NCI-H2081 (cell line): ENCODE measurements at places on chromosomes 5 and 9.

GRCh38 chr5:38330207-38330606 lies 71.8 kb downstream of the EGFLAM start:
- DNase-seq: no peak

DNA sequence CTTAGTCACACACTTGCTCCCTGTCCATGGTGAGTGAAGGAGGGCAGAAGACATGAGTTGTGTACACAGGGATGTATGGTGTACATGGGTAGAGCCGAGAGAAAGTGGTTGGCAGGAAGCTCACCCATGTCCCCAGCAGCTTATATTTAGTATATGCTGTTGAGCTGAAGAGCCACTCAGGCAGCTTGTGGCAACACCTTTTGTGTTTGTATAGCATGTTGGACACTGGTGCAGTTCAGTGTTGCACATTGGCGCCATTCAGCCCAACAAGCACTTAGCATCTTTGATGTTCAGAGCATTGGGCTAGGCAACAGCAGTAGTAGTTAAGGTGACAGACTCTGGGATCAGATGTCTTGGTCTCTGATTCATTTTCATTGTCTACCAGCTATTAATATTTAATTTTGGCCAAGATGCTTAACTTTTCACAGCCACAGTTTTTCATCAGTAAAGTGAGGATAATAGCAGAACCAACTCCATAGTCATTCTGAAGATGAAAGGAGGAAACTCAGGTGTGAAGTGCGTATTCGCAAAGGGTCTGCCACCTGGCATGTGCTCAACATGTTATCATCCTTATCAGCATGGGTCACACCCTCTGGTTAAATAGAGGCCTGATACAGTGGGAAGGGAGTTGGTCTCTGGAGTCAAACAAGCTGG lies 184.8 kb downstream of the NR3C1 start:
- no peak for DNase-seq

GRCh38 chr5:16690243-16690852 lies 73.6 kb upstream of the RETREG1 start:
- DNase-seq: peak; percentile 79

GRCh38 chr5:54927097-54927746 lies 58.2 kb downstream of the ESM1 start:
- no peak for DNase-seq

GRCh38 chr5:18281947-18282581 lies 647.8 kb downstream of the TAF11L14 start:
- peak; percentile 89 for DNase-seq

DNA sequence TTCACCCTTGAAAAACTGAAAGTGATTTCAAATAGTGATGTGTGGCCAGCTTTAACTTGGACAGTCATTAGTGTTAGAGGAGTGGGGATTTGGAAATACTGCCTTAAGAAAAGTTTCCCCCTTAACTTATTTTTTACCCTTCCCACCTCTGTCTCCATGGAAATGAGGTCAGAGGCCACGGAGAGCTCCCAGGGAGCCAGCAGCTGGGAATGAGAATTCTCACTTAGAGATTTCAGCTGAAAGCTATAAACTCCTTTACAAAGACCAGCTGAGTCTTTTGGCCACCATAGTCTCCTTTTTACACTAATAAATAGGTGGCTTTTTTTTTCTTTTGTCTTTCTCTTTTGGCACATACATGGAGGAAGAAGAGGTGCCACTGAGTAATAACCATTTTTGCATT lies 45.7 kb upstream of the PIK3R1 start:
- DNase-seq: no peak

DNA sequence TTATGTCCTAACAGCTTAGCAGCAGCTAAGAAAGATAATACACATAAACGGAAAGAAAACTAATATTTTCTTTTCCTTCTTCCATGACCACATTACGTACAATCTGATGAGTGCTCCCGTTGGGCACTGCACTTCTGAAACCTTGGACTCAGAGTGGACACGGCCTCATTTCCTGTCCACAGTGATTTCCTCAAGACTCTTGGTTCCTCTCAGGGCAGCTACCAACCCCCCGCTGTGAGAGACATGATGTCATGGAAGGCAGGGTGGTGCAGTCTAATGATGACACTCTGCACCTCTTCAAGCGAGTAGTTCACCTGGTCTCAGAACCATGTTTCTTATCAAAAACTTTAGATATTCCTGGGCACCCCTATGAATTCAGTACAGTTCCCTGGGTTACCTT lies 68.7 kb upstream of the CTSL start:
- DNase-seq: no peak

GRCh38 chr5:44389823-44390143 lies 563 bp upstream of the FGF10 start:
- DNase-seq: no peak
